ENCODE measurements at places on chromosomes 1 and 21.

- DNase-seq: no peak
These were observed 1.7 kb downstream of the IGFN1 start for GRCh38 chr1:201192261-201192788.

DNA sequence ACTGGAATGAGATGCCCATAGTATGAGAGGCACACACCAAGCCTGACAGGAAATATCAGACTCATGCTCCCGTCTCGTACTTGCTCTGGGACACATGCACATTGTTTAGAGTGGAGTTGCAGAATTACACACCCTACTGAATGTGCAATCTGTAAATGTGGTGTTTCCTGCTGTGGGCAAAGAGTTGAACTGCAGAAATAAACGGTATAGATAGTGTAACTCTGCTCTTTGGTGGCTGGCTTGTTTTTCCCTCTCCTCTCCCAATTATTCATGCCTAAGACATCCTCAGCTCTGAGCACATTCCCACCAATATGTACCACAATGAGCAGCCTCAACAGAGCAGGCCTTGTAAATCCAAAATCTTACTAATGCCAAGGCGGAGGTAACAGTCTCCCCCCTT, 90.1 kb upstream of the DIRAS3 start:
- no peak for DNase-seq

DNA sequence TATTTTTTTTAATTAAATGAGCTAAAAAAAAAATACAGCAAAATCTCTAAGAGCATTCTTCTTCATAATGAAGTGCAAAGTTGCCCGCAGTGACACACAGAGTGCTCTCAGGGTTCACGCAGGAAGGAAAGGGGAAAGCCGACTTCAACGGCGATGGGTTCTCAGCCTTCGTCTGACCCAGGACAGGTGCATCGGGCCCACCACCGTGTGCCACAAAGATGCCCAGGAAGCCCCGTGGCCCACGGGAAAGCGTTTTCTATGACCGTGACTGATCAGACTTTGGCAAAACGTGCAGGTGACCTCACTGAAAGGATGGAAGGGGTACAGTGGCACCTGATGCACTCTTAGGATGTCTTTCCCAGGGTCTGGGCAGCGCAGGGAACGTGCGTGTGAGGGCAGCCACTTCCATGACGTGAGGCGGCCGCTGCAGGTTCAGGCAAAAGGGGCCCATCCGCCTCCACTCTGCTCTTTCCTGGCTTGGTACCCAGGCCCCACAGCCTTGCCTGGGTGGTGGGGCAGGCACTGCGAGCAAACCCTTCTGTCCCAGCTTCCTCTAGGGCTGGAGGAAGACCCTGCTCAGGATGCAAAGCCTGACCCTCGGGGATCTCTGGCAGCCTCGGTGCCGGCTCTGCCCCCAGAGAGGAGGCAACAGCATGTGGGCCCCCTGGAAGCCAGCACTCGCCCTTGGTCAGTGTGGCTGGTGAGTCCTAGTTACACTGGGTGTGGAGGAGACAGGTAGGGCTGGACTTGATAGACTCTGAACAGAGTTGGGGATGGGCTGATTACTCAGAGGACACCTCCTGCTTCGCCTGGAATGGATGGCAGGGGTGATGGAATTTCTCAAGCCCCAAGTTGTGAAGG, 8.3 kb downstream of the LRRC47 start:
- no peak for DNase-seq

DNA sequence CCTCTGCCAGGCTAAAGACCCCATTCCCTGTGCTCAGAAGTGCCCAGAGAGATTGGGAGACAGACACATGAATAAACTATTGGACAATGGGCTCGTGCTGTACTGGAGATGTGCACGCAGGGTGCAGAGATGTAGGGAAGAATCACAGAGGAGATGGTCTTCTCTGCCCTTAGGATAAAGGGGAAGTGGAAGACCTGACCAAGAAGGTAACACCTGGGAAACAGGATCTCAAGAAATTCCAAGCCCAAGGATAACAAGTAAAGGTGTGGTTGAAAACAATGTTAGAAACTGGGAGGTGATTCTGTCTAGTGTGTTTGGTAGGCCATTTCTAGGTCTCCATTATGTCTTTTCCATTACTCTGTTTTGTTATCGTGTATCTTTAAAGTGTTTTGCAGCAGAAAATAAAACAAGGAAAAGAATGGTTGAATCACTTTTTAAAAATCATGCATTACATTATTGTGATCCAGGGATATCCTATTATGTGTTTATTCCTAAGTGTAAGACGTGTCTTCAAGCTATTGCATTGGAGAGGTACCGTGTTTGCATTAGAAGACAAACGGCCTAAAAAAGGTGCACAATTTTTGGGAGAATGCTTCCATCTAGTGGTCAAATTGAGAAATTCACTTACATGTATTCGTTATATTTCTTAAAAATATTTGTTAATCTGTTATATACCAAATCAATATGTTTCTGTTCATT, 40.8 kb upstream of the KCTD3 start:
- no peak for DNase-seq

DNA sequence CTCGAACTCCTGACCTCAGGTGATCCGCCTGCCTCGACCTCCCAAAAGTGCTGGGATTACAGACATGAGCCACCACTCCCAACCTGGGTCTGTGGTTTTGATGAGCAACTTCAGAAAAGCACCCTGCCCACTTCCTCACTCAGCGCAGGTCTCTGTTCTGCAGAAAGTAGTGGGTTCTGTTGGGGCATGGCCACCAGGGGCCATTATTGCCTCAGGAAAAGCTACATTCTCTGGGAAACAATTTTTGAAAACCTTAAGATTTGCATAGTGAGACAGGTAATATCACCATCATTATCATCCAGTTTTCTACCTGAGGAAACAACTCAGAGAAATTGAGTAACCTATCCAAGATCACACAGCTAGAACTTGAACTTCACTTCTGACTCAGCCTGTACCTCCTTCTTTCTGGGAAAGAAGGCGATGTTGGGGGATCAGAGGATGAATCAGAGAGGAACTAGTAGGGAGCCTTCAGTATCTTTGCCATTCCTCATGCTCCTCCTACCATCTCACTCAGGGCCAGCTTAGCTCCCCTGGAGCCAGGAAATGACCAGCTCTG, 7.1 kb upstream of the NES start:
- no peak for DNase-seq

GRCh38 chr1:56287721-56288120, 291.6 kb downstream of the PLPP3 start:
- DNase-seq: no peak

GRCh38 chr1:194372266-194372665, 1185.9 kb upstream of the B3GALT2 start:
- no peak for DNase-seq

- no peak for DNase-seq
These were observed 45.5 kb downstream of the CACHD1 start for GRCh38 chr1:64515427-64515826.

DNA sequence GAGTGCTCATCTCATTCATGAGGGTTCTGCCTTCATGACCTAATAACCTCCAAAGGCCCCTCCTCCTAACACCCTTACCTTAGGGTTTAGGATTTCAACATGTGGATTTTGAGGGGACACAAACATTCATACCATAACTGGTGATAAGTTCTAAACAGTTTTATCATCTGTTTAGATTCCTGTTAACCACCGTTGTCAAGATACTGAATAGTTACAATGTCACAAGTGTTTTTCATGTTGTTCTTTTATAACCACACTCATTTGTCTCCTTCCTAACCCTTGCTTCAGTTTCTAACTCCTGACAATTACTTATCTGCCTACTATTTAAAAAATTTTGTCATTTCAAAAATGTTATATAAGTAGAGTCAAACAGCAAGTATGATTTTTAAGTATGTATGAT, 86.0 kb downstream of the NCAM2 start:
- DNase-seq: no peak

- DNase-seq: no peak
These were observed 6.2 kb downstream of the CROCC start for GRCh38 chr1:16927711-16928485.

DNA sequence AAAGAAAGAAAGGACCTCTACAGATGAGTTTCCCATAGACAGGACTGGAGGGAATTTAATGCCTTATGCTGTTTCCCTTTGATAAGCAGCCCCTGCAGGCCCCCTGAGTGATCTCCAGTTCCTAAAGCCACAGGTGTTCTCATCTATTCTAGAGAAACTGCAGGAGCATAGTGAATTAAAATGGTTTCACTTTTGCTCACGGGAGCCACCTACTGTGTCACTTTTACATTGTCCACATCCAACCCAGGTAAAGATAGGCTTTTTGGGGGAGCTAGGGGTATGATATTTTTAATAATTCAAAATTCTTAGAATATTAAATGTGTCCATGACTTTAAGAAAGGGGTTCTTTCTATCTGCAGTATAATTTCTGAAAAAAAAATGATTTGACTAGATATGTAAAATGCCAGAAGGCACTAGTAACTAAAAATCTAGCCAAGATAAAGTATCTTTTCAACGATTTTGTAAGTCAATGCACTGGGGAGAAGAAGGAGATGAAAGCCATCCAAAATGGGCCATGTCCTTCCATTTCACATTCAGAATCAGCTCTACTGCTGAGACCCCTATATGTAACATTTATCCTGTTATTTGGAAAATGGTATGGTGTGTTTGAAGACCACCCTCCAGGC, 267.3 kb upstream of the DUSP10 start:
- peak; percentile 12 for DNase-seq

- DNase-seq: no peak
These were observed 3.0 kb downstream of the TRIM46 start for GRCh38 chr1:155176544-155177071.

GRCh38 chr1:218369688-218370511, 24.8 kb downstream of the TGFB2 start:
- no peak for DNase-seq

GRCh38 chr1:47692196-47692595, 254.4 kb downstream of the FOXD2 start:
- DNase-seq: no peak

DNA sequence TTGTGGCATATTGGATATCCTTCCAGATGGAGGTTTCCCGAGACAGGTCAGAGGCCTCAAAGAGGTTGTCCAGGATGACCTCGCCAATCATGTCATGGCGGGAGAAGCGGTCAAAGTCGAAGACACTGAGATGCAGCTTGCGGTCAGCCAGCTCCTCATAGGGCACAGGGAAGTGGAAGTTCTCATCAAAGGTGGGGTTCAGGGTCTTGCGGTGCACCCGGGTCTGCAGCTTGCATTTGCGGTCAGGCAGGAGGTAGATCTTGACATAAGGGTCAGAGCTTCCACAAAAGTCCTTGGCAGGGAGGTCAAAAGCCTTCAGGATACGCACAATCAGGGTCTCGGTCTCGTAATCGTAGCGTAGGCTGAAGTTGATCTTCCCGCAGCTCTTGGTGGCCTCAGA, 16.2 kb downstream of the SYT6 start:
- DNase-seq: no peak

DNA sequence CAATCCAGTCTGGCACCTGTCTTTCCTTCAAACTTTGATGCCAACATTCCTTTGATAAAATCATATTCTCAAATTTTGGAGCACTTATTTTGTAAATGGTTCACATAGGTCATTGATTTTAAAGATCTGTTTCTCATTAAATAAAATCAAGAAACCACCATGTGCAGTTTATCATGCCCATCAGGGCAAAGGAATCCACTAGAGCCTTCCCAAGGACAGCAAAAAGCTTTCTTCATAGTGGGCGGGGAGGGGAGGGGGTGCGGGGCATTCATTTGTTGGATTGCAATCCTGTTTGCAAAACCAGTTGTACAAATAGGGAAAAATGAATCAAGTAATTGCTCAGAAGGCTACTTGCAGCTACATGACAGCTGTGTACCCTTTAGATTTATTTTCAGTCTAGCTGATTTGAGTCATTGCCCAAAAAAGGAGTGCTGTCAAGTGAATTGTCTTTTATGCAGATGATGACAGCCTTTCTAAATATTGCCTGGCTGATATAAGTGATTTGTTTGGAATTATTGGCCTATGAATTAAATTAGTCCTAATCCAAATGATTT, 23.0 kb downstream of the LRRC8B start:
- DNase-seq: no peak

- DNase-seq: no peak
These were observed 26.8 kb downstream of the EIF4G3 start for GRCh38 chr1:21149855-21150432.

DNA sequence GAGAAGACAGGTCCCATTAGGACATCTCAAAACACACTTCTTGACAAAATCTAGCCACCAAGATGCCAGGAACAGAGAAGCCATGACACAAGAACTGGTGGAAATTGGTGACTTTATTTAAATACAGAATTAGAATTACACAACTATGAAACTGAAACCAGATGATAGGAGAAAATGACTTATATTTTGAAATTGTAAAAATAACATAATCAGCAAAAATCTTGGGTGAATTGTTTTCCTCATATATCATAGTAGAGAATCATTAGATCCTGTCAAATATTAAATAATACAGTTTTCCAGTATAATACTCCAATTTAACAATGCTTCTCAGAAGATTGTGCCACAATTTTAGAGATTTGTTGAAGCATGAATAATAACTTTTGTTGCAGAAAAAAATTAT, 81.5 kb upstream of the MROH9 start:
- DNase-seq: no peak

DNA sequence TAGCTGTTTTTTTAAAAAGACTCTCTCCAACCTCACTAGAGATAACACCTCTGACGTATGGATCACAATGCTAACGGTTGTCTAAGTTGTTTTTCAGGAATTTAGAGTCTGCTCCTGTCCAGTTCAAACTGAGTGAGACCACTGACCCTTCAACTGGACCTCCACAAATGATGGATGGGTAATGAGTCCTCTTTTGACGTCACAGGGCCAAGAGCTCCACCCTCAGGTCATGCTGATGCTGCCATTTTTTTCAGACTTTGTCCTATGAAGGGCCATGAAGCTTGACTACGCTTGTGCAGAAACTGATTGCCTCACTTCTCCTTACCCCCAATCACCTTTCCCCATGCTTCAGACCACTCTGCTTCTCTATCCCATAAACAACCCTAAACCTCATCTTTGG, 16.6 kb downstream of the GRIK3 start:
- no peak for DNase-seq

DNA sequence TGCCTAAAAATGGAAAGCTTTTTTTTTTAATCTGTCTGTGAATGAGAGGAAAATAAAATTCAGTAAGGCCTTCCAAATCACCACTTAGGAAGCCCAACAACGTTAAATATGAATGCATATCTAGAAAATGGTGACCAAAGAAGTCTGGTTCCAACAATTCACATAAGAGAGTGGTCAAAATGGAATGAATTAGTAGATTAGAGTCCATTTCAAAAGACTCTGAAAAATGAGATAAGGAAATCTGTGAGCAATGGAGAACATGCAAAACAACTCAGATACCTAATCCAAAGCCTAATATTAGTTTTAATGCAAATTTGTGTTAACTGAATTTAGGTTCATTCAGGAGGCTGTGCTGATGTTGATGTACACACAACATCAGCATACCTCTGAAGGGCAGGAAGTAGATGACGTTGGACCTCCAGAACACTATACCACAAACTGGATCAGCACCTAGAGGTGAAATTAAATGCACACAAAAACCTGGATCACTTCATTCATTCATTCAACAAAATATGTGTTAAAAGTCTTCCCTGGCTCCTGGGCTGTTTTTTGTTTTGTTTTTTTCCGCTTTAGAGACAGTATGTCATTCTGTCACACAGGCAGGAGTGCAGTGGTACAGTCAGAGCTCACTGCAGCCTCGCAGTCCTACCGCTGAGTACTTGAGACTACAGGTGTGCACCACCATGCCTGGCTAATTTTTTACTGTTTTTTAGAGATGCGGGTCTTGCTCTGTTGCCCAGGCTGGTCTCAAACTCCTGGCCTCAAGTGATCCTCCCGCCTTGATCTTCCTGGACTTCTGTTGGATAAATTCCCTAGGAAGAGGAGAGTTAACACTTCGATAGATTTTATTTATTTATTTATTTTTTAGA, 4.9 kb upstream of the BRWD1 start:
- no peak for DNase-seq
